Inflammatory macrophage treated with lipopolysaccharide for 1 hour (primary cell): ENCODE measurements at places on chromosomes 3 and 15.

DNA sequence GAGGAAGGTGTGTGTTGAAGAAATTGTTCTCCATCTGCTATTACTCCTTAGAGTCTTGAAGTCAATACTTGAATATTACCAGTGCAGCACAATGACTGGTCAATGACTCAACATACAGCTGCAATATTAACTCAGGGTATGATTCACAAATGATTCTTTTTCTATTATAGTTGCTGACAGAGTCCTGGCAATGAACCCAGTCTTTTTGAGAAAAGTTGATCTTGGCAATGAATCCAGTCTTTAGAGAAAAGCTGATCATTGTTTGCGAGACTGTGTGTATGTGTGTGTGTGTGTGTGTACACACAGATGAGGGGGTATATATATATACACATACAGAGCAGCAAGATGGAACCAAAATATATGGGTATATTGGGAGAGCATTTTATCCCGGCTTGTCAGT, 315.1 kb downstream of the ZNF385D start:
- no peak for DNase-seq

DNA sequence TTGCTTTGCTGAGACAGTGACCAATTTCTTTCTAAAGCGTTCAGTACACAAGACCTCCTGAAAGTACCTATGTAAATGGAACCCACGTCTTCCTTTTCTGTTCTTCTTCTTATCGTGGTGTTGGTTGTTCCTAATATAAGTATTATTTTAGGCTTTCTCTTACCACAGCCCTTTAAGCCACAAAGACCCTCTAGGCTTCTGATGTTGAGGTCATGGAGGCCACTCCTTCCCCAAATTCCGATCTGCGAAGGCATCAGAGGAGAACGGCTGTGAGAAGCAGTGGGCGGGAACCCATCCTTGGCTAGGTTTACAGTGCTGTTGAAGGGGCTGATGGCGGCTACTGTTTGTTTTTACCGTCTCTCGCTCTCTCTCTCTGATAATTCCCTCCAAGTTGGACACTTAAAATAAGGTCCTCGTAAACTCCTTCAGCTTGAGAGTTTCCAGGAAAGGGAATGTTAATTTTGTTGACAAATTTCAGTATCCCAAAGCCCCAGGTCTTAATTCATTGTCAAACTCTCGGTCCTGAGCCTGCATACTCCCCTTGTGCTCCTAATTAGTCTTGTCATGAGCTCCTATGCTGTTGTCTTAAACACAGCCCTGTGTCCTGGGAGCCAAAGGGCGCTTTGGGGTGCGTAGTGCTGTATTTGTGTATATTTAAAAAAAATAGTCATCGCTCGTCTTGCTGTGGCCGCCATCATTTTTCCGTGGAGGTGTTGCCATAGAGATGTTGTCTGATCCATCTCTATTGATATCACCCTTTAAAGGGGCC, 178.8 kb downstream of the OPA1 start:
- no peak for DNase-seq

DNA sequence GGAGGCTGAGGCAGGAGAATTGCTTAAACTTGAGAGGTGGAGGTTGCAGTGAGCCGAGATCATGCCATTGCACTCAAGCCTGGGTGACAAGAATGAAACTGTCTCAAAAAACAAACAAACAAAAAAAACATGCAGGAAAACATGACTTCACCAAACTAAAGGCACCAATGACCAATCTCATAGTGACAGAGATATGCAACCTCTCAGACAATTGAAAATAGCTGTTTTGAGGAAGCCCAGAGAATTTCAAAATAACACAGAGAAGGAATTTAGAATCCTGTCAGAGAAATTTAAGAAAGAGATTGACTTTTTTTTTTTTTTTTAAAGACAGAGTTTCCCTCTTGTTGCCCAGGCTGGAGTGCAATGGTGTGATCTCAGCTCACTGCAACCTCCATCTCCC, 26.1 kb downstream of the NCBP2 start:
- peak; percentile 73 for DNase-seq

DNA sequence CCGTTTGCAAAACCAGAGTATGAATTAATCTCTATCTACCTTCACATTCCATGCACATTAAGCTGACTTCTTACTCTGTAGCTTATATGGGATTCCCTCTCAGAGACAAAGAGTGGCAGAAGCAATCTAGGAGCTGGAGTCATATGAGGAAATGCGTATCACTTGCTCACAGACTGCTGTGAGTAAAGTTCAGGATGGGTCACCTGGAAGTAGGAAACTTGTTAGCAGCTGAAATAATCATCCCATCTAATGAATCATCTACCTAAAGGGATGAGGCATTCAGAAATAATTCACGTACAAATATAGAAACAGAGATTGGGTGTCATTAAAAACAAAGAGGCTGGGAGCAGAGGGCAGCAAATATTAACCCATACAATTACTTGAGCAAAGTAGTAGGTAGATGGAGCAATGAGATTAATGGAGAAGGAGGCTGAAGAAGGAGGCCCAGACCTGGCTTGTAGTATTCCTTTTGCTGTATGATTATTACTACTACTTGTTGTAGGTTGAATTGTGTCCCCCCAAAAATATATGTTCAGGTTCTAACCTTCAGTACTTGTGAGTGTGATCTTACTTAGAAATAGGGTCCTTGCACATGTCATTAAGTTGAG, 866.3 kb downstream of the ROBO2 start:
- no peak for DNase-seq

- no peak for DNase-seq
Measured at GRCh38 chr3:187076297-187076696, 63.0 kb downstream of the RPL39L start.

GRCh38 chr3:57017459-57017845, 43.0 kb upstream of the SPATA12 start:
- peak; percentile 57 for DNase-seq

DNA sequence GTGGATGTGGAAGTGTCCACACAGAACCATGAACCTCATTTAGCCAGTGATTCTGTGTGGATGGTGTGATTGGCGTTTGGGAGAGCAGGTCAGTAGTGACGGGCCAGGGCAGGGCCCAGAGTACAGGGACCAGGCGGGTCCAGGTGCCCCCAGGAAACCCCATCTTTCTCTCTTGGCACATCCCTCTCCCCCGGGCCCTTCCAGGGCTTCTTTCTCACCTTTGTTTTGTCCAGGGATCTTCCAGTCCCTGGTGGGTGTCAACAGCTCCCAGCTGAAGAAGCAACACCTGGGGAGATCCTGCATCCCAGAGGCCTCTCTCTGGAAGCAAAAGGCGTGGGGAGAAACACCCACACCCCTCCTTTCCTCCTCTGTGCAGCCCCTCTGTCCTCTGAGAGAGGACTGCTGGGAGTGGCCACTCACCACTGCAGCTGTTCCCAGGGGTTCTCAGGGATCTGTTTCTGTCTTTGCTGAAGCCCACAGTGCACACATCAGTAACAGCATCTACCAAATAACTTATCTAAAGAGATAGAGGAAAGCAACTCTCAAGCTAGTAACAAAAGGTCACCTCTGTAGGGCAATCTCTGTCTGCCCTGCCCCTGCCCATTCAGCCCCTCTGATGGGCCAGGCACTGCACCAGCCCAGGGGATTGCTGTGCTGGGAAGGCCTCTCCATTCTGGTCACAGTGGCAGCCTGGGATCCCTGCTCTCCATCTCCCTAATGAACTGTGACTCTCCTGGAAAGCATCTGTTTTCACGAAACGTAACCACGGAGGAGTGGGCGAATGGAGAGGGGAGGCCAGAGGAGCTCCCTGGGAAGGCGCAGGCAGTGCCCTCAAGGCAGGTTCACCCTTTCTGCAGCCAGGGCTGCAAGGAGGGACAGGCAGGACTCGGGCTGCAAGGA, 98.3 kb upstream of the ALDH1A3 start:
- no peak for DNase-seq

- no peak for DNase-seq
Measured at GRCh38 chr15:76340803-76341365, 4.3 kb downstream of the ISL2 start.

- DNase-seq, result no peak
Measured at GRCh38 chr3:21847005-21847404, 96.0 kb upstream of the ZNF385D start.

- no peak for DNase-seq
Measured at GRCh38 chr3:8625991-8626390, 18.6 kb downstream of the SSUH2 start.

GRCh38 chr3:129058441-129059200, 2.0 kb upstream of the GP9 start:
- no peak for DNase-seq

GRCh38 chr15:100191161-100191560, 150.6 kb downstream of the ADAMTS17 start:
- DNase-seq, result no peak

DNA sequence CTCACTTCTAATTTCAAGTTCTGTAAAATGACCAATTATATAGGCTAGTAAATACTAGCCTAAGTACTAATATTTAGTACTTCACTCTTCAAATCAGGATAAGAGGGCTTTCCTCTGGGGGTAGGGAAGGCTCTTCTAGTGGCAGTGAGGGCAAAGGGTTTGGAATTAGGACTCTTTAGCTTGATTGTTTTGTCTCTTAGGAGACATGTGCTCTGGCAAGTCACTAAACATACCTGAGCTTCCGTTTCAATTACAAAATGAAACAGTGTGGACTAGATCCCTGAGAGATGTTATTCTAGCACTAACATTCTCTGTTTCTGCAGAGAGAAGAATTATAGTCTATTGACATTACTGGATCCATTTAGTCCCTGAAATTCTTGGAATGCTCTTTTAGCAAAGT, 71.5 kb downstream of the PCOLCE2 start:
- no peak for DNase-seq

- DNase-seq, result peak; percentile 64
Measured at GRCh38 chr3:9793161-9793781, 389 bp downstream of the ARPC4 start.

- DNase-seq, result no peak
Measured at GRCh38 chr15:64574301-64575017, 114.1 kb downstream of the ZNF609 start.

DNA sequence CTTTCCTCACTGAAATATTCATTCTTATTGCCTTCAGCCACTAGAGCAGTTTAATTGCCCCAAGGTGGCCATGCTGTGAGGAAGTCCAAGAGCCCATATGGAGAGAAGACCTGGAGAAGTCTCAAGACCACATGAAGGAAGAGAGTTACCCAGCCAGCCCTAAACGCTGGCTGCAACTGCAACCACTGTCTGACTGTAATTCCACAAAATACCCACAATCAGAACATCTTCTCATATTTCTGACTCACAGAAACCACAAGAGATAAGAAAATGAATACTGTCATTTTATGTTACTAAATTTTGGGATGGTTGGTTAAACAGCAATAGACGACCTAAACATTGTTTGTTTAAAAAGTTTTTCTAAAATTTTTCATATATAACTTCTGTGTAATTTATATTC, 14.7 kb upstream of the SST start:
- no peak for DNase-seq

DNA sequence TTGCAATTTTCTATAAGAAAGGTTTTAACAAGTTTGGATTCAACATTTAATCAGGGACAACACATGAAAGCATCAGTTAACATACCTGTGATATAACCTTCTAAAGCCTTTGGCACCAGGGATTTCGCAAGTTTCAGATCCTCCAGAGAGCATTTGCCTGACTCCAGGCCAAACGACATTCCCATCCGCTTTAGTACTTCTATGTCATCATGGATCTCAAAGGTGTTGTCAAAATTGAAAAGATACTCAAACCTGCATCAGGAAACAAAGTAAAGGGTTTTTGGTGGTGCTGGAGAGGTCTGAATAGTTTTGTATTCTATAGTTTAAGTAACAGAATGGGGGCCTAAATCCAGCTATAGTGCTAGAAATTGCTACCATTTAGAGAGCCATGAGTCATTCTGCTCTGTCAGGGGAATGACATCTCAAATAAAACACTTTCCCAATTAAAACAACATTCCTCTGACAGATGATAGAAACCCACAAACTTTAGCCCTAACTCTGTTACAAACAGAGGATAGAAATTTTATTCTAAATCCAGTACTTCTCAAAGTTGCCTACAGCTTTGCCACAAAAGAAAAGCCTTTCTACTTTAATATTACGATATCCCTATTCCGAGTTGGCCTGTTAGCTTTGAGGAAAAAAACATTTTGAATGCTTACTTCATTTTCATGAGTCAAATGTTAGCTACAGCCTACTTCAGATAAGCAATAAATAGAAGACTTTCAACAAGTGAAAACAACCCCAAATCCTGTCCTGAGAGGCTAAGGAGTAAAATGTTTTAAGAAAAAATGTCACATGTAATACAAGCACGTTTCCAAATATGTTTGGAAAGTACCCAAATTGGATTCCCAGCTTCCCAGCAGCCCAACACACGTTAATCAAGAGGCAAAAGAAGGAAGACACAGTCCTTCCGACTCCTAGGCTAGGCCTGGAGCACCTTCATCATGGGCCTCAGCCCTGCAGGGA, 83.4 kb downstream of the ATP1B3 start:
- no peak for DNase-seq

DNA sequence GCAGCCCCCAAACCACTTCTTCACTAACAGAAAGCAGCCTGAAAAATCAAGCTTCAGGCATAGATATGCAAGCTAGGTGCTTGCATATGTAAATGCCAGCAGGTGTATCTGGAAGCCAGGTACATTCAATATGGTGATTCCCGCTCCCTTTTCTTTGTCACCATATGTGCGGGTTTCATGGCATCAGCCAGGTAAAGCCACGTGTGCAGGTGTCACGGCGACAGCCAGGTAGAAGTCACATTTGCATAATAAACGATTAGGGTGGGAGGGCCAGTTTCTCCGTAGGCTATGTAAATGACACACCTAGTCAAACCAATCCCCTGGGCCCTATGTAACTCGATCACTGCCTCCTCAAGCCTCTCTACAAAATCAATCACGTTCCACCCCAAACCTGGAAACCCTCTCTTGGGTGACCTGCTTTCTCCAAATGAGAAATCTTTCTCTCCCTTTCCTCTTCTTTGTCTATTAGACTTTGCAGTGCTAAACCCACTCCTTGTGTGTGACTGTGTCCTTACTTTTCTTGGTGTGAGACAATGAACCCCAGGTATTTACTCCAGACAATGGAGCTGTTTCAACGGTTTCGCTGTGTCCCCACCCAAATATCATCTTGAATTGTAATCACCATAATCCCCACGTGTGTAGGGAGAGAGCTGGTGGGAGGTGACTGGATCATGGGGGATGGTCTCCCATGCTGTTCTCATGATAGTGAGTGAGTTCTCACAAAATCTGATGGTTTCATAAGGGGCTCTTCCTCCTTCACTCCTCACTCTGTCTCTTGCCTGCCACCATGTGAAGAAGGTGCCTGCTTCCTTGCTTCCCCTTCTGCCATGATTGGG, 44.6 kb downstream of the ONECUT1 start:
- no peak for DNase-seq

DNA sequence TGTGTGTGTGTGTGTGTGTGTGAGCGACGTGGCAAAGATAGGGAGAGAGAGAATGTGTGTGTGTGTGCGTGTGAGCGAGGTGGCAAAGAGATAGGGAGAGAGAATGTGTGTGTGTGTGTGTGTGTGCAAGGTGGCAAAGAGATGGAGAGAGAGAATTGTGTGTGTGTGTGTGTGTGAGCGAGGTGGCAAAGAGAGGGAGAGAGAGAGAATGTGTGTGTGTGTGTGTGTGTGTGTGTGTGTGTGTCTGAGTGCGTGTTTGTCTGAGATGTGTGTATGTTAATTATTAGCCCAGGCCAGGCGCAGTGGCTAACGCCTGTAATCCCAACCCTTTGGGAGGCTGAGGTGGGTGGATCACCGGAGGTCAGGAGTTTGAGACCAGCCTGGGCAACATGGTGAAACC, 154.6 kb upstream of the RGMA start:
- no peak for DNase-seq
